Stimulated activated naive CD4-positive, alpha-beta T cell treated with Interleukin-2 at 50 U/mL for 16 hours (primary cell): ENCODE measurements at places on chromosomes 11 and 22.

DNA sequence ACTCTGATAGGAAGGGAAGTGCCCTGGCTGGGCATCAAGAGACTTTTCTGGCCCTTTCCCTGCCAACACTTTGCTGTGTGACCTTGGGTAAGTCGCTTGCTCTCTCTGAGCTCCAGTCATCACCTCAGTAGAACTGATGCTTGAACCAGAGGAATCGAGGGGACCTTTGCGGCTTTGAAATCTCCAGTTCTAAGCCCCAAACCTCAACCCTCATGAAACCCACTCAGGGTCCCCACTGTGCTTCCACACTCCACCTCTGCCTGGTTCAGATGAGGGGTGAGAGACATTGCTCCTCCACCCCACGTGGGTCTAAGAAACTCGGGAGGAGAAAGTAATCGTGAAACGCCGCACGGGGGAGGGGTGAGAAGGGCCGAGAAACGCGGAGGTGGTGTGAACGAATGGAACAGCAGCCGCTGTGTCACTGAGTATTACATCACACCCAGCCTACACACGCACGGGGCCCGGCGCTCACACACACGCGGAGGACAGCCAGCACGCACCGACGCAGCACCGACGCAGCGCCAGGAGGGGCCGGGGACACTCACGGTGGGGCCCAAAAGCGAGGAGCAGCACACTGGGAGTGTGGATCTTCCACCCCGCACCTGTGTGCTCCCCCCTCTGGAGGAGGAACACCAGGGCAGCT lies 4.3 kb downstream of the RTN4RL2 start:
- DNase-seq, result no peak

DNA sequence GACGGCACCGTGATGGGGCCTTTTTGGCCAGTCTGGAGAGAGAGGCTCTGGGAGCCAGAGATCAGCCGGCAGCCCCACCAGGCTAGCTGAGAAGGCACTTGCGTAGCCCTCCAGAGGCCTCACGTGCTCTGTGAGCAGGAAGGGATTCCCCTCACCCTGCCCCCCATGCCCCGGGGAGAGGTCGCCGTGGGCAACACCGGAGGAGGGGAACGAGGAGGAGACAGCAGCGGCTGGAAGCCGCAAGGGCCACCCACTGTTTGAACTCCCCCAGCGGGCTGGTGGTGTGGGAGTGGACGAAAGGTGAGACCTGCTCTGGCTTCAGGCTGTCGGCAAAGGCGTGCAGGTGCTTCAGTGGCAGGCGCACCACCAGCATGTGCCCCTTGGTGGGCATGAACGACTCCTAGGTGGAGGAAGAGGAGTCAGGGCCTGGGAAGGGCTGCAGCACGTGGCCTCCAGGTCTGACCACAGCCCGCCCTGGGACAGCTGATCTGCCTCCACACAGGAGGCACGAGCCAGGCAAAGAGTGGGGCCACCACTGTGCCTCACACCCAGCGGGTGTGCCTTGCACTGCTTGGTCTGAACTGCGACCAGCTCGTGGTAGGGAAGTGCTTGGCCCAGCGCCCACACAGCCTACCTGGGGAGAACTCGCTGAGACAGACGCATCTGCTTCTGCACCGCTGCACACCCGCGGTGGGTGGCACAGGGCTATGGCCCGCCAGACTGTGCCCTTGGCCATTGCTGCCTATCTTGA lies 99.9 kb downstream of the MED15 start:
- no peak for DNase-seq

- DNase-seq, result no peak
Measured at GRCh38 chr11:113373306-113373705, 14.3 kb upstream of the ANKK1 start.

DNA sequence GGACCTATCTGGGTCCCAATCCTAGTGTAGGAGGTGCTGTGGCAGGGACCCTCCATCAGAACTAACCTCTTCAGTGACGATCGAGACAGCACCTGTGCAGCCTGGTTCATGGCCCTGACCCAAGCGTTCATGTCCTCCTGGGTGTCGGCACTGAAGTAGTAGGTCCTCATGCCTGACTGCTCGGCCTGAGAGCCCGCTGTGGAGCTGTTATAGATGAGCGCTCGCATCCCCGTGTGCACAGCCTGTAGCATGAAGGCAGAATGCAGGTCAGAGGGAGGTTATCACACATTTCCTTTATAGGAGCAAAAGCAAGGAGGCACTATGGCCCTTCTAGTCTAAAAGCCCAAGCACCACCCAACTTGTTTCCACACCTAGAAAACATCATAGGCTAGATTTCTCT lies 103.0 kb downstream of the C11orf58 start:
- no peak for DNase-seq

- DNase-seq, result no peak
Measured at GRCh38 chr11:60155931-60156330, 27.0 kb downstream of the MS4A6A start.

- DNase-seq, result no peak
Measured at GRCh38 chr22:43642319-43643206, 169.5 kb downstream of the EFCAB6 start.

DNA sequence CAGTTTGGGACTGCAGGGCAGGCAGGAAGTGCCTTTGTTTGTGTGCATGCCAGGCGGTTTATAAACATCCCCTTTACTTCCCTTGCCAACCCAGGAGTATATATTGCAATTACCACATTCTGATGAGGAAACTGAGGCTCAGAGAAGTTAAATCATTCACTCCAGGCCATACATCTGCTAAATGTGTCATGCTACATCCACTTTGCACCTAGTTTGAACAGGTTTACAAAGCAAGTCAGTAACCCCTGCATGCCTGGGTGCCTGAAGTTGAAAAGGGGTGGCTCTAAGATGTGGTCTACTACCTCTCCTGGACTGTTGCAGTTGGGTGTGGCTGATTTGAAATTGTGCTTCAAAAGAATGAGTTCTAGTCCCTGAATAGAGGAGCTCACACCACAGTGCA lies 23.6 kb downstream of the FLI1 start:
- no peak for DNase-seq

- DNase-seq, result no peak
Measured at GRCh38 chr11:60252213-60253108, 9.5 kb upstream of the MS4A4E start.

DNA sequence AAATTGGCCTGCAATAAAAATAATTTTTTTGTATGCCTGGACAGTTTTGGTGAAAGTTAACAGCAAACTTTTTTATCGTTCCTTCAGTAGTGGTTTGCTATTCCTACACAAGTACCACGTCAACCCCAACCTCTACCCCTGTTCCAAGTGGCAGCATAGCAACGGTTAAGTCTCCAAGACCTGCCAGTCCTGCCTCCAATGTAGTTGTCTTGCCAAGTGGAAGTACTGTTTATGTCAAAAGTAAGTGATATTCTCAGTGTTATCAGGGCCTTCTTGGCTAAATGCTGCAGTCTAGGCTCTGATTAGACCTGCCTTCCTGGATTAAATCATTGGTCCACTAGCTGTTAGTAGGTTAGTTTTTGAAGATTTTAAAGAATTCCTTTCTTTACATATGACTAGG lies 15.0 kb downstream of the EMSY start:
- DNase-seq, result no peak

GRCh38 chr22:39234472-39234787 lies 10.4 kb downstream of the PDGFB start:
- no peak for DNase-seq

GRCh38 chr11:65121447-65121864 lies 478 bp downstream of the FAU start:
- DNase-seq, result peak; percentile 16

GRCh38 chr22:45865561-45866125 lies 111.3 kb downstream of the WNT7B start:
- DNase-seq, result no peak

DNA sequence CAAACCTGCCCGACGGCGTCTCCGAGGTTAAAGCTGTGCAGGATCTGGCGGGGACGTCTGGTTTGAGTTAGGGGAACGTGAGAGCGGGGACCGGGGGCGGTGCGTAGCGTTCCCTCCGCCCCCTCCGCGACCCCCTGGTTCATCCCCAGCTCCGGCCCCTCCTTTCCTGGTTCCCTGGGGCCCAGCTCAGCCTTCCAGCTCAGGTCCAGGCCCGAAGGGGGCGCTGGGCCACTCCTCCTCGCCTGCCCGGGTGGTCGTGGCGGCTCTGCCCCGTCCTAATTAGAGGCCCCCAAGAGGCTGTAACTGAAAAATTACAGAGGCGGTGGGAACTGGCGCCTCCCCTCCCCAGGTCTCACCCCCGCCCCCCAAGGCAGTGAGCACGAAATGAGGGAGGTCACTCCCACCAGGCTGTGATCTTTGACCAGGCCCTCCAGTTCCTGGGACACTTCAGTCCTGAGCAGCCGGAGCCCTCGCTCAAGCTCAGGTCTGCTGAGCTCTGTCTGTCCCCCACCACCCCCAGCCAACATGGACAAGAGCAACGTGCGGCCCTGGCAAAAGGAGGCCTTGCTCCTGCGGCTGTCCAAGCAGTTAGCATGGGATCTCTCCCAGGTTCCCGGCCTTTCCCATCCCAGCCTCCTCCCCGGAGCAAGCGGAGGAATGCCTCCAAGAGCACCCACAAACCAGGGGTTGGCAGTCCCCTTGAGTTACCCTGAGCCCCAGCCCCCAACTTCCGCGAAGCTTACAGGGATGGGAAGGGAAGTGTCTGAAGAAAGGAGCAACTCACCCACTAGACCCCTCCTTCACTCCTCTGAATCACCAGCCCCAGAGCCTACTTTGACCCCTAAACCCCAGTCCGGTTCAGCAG lies 3.3 kb downstream of the CD248 start:
- no peak for DNase-seq

DNA sequence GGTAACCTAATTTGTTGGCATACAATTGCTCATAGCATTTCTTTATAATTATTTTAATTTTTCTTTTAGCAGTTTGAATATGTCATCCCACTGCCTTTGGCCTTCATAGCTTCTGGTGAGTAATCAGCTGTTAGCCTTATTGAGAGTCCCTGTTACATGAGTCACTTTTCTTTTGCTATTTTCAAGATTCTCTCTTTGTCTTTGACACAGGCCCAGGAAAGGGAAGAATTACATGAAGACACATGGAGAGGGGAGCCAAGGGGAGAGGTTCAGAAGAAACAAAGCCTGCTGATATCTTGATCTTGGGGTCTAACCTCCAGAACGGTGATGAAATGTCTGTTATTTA lies 418.2 kb downstream of the METTL15 start:
- no peak for DNase-seq

DNA sequence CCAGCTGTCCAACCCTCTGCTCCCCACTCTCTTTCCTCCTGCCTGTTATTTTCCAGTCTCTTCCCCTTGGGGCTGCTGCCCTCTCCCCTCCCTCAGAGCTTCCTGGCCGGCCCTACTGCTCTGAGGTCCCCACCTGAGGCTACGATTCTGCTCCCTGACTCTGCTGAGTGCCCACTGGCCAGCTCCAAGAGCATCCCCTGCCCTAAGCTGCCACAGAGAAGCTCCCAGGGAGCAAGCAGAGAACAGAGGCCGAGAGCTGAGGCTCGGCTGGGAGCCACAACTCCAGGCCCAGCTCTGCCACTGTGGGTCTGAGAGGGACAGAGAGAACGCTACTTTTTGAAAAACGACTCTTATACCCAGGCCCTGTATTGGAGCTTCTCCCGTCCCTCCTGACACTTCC lies 61.1 kb downstream of the CHRDL2 start:
- DNase-seq, result no peak

DNA sequence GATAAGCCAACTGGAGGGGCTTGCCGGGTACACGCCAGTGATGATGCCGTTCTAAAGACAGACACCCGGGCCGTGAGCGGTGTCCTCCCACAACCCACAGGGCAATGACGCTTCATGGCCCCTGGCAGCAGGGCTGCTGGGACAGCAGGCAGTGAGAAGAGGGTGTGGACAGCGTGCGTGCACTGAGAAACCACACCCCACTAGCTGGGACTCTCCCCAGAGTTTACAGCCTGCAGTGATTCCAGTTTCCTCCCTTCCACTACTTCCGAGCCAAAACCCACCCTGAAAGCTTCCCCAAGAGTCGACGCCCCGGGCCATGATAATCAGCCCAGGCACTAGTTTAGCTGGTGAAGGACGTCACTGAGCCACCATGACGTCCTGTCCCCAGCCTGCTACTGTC lies 29.2 kb downstream of the CPT1A start:
- no peak for DNase-seq

DNA sequence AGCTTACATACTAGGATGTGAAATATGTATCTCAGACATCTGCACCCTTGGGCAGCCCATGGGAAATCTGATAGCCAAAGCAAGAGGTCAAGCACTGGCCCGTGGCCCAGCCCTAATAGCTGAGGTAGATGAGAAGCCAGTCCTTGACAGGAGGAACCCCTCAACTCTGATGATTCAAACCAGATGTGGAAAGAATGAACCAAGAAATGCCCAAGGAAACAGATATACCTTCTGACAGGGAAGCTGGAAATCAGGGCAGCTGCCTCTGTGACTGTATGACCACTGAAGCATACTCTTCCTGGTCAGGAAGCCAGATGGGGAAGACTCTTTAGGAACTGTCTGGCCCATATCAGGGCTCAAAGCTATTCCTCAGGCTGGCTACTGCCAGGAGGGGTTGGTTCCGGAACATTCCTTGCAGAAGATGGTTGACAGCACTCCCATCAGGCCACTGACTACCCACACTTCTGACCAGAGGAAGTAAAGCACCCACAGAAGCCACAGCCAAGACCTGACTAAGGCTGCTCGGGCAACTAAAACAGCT lies 124.2 kb downstream of the SWAP70 start:
- no peak for DNase-seq

DNA sequence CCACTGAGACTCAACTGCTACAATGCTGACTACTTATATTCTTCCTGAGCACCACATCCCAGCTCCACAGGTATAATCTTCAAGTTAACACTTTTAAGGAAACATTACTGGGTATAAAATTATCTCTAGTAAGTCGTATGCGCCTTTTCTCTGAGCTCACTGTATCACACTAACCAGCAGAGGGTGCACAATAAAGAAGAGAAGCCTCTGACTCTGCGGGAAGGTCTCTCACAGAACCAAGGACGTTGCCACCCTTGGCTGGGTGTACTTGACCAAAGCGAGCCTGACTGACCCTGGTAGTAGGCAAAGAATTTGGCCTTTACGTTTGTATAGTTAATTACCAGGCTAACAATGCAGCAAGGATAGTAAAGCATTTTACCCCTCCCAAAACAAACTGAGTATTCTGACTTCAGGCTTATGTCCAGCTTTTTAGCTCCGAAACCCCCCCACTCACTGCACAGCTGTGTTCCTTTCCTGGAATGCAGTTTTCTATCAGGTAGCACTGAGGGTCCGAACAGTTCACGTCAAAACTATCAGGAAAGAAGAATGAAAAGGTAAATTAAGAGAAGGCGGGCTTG lies at the start of gene BTBD18:
TSS of gene BTBD18 (minus strand) at position 144 of the 578 bp plus-strand sequence. CDS start 631 bp downstream, outside the sequence.
- no peak for DNase-seq
